SW 1271 (cell line): ENCODE measurements at places on chromosomes 16 and 17.

- no peak for DNase-seq
Observed at GRCh38 chr17:1001640-1002411, 4.9 kb downstream of the TIMM22 start.

DNA sequence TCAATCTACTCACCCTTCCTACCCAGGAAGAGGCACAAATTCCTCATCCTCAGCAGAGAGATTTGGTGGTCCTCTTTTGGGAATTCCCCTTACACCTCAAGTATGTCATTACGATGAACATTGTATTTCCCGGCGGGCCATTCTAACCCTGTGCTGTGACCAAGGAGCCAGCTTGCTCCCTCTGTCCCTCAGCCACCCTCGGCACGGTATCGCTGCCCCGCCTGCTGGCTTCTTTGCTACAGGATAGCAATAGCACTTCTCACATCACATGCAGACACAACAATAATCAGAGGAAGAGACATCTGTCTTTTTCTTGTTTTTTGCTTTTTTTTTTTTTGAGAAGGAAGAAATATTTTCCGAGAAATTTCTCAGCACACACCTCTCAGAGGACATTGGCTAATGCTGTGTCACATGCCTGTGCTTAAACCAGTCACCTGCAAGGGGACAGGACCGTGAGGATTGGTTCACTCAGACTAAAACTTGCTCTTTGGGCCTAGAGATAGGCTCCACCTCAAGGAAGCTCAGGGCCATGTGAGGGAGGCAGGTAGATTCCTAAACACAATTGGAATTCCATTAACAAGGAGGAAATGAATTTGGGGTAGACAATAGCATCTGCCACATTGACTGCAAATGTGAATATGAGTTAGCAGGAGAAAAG is 41.2 kb downstream of the TMC5 start:
- no peak for DNase-seq

- no peak for DNase-seq
Observed at GRCh38 chr17:81921537-81921862, 3.5 kb upstream of the SIRT7 start.

DNA sequence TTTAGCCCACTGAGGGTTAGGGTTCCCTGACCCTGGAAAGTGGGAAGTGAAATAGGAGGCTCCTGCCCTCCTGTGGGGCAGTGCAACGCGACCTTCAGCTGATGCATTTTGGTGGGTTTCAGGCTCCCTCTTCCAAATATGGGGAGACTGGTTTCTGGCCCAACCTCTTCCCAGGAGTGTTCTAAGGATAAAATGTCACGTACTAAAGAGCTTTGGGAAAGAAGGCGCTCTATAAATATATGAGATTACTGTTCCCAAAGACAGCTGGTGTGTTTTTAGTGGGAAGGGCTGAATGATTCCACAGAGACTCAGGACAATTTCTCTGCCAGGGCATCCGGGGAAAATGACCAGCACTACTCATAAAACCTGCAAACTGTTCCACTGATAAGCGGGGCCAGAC is 9.8 kb downstream of the SLC35B1 start:
- DNase-seq: no peak

DNA sequence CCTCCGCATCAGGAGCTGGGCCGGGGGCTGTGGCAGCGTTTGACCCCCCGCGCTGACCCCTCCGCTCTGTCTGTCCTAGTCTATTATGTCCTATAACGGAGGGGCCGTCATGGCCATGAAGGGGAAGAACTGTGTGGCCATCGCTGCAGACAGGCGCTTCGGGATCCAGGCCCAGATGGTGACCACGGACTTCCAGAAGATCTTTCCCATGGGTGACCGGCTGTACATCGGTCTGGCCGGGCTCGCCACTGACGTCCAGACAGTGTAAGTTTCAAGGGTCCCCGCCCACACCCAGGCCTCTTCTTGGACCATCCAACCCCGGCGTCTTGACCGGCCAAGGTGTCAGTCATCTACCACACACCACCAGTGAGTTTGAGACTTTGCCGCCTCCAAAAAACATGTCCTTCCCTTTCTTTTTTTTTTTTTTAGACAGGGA is 548 bp downstream of the PSMB3 start:
- no peak for DNase-seq

DNA sequence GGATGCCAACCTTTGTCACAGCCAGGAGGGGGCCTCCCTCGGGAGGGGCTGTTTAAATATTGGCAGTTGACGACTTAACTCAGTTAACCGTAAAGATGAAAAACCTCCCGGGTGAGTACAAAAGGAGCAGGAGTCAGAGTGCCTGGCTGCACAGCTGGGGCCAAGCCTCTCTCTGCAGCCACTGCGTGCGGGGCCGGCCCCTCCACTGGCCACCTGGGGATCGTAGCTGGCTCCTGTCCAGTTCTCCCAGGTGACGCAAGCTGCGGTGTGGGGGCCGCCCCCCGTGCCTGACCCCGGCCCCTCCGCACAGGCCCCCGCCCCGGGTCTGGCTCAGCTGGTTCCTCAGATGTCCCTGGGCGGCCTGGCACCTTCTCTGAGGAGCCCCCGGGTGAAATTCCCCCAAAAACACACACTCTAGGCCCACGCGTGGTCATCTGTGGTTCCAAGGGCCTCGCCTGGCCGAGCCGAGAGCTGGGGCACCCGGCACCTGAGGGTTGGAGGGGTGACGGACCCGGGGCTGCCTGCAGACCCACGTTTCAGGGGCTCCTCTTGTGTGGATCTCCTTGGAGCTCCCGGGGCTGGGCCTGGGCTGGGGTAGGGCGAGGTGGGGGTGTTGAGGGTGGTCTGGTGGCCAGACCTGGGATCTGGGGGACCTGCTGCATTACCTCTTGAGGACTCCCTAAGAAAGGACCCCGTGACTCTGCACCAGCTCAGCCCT is 7.4 kb upstream of the CACNA1H start:
- DNase-seq: no peak

GRCh38 chr16:54285414-54286089 is 1.0 kb downstream of the IRX3 start:
- peak; percentile 9 for DNase-seq

DNA sequence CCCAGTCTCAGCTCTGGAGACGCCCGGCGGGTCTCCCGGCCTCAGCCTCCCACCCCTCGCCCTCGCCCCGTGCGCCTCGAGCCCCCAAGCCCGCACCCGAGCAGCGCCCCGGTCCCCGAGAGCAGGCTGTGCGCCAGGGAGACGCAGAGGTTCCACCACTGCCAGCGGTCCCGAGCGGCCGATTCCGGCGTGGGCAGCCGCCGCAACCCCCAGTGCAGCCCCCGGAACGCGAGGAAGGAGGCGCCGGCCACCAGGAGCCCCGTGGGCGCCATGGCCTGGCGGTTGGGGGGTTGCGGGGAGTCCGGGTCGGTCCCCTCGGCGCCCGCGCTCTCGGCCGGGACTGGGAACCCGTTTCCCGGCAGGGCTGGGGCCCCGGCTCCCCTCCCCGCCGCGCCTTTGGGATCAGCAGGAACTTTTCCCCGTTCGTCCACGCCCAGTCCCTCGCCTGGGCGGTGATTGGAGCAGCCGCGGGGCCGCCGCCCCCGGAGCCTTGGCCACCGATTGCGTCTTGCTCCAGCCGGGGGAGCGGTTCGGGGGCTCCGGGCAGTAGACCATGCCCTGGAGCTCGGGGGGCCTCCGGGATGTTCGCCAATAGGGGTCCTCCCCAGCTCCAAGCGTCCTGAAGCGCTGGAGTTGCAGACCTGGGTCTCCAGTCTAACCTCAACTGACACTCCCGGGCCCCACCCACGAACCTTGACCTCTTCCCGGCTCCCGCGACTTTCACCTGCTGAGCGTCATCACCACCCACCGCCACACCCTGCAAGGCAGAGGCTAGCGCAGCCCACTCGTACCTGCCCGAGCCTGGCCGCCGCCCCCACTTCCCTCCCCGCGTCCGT is at the start of gene TLCD2:
TSS of gene TLCD2 (minus strand) at position 407 of the 836 bp plus-strand sequence. CDS start at position 272, 135 bp downstream.
- peak; percentile 42 for DNase-seq

DNA sequence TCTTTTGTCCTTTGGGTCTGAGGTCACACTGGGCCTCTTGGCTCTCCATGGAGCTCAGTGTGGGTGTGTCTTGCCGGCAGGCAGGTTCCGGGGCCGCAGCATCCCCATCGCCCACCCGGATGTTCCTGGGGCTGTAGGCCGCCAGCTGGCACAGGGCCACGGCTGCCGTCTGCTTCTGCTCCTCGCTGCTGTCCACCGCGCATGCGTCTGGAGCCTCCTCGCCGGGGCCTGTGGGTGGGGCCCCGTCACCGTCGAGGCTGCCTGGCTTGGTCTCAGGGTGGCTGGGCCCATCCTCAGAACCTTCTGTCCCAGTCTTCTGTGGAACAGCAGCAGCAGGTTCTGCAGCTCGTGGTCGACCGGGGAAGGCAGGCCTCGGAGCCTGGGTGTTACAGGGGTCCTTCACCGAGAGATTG is 9.6 kb downstream of the ZNF750 start:
- DNase-seq: no peak

DNA sequence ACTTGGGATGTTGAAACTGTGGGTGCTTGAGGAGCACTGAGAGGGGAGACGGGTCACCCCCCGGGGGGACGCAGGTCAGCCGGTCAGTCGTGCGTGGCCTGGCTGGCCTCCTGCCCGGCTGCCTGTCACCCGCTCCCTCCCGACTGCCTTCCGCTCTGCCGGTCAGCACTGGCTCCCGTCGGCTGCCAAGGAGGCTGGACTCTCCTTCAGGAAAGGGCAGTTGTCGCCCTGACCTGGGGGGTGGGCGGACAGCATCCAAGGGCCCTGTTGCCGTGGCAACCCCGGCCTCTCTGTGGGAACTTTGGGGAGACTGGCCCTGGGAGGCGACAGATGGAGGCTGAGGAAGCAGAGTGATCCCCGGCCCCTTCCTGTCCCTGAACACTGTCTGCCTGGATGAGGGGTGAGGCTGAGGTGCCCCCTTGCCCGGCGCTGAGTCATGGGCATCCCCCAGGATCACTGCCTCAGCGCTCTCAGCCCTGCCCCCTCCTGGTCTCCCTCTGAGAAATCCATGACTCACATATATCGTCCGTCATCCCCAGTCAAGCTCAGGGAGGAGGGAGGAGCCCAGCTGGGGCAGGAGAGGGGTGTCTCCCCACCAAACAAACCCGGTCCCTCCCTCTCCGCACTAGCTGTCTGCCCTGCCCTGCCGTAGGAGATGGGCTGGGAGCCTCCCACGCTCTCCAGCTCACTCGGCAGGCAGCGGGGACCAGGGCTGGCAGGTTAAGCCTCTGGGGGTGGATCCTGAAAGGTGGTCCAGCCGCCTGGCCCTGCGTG is at the start of gene ADGRG1:
TSS of gene ADGRG1 (plus strand) at position 623 of the 774 bp plus-strand sequence. CDS start 21,658 bp downstream, outside the sequence.
- DNase-seq: peak; percentile 70

GRCh38 chr16:81738783-81739496 is 40.2 kb upstream of the PLCG2 start:
- no peak for DNase-seq

DNA sequence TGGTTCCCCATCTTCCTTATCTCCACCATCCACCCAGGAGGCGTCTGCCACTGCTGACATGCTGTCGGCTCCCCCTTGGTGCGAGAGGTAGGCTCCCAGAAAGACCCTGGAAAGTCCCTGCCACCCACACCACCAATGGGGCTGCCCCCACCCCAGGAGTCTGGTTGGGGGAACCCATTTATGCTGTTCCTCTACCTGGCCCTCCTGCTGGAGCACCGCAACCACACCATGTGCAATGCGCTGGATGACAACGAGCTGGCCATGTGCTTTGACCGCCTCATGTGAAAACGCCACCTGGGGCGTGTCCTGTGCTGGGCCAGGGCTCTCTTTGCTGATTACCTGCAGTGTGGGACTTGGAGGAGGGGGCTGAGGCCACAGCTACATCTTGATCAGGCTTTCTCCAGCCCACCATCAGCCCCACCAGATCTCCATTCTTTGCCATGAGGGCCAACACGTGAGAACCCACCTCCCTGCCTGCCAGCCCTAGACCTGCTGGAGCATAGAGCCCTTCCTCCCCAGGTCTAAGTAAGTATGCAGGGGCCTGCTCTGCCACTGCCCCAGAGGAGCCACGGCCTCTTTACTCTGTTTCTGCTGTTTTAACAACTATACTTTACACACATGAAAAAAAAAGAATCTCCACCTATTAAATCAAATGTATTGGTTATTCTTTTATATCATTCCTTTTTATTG is 7.9 kb upstream of the ALDH3A1 start:
- DNase-seq: no peak

DNA sequence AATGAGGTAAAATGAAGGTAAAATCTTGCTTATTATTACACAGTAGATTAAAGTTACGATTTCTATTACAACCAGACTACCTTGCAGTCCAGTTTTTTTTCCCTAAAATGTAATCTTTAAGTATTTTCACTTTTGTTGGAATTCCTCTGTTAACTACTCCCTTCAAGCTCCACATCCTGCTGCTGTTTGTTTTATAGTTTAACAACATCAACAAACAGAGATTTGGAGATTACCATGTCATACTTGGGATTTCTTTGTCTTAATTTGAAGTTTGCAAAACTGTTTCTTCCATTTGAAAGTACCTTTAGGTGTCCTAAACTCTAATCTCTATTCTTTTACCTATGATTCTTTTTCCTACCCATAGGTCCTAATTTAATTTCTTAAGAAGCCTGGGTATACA is 83.3 kb downstream of the ABHD15 start:
- no peak for DNase-seq

- DNase-seq: no peak
Observed at GRCh38 chr16:58022601-58023371, 2.8 kb upstream of the MMP15 start.

DNA sequence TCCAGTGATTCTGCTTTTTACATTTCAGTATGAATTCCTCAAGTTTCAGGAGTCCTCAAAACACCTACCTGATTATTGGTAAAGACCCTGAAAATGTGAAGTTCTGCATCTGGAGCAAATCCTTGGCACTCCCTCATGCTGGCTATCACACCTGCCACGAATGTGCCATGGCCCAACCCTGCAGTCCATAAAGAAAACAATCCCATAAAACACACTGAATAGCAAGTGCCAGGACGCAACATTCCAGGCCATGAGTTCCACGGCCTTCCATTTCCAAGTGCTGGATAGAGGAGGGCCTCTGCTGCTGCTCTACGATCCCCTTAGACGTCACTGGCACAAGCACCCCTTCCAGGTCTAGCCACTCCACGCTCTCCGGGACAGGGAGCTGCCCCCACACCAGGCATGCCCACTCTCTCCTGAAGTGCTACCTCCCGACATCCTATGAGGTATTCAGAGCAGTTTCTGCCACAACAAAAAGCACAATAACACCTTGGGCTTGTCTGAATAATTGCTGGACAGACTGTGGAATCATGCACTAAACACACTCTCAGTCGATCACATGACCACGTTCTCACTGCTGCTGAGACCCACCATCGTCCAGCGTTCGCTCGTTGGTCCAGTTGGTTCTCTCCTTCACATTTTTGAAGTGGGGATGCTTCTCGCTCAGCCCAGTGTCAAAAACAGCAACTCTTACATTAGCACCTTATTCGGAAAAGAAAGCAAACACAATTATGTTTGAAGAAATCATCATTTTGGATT is 23.4 kb downstream of the MBTPS1 start:
- DNase-seq: no peak

- DNase-seq: no peak
Observed at GRCh38 chr16:2719328-2720063, 528 bp downstream of the PRSS27 start.

GRCh38 chr16:64627781-64628180 is 494.1 kb downstream of the CDH11 start:
- DNase-seq: no peak
